Gastrocnemius medialis (tissue), 4 donors: ENCODE measurements at places on chromosomes 3 and 15. TPM values are rescaled to one million over a fixed set of nuclear protein-coding genes. Genes with fewer than 3 reads are reported as not detected.

- no peak for DNase-seq
Observed at GRCh38 chr3:48881652-48882114, 17.0 kb downstream of the SLC25A20 start.

GRCh38 chr15:67065531-67066005 is at the start of gene SMAD3:
SMAD3 (plus strand) TSS chr15:67065602; CDS start chr15:67066155, 553 bp downstream.
- peak; percentile 90 for DNase-seq

- DNase-seq, result no peak
Observed at GRCh38 chr3:14389716-14390115, 12.7 kb upstream of the SLC6A6 start.

DNA sequence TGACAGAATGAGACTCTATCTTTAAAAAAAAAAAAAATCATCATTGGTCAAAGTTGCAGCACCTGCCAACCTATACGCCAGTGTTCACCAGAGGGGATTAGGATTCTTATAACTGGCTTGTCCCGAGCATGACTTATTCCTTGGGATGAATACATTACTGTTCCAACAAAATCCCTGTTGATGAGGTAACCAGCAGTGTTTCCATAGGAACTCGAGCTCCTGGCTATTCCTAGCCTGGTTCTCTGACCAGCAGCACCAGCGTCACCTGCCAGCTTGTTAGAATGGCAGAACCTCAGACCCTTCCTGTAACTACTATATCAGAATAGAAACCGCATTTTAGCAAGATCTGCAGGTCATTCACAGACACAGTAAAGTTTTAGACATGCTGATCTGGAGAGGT is 364.4 kb downstream of the PTPRG start:
- no peak for DNase-seq

GRCh38 chr15:28075573-28075972 is 23.5 kb downstream of the OCA2 start:
- DNase-seq, result no peak

DNA sequence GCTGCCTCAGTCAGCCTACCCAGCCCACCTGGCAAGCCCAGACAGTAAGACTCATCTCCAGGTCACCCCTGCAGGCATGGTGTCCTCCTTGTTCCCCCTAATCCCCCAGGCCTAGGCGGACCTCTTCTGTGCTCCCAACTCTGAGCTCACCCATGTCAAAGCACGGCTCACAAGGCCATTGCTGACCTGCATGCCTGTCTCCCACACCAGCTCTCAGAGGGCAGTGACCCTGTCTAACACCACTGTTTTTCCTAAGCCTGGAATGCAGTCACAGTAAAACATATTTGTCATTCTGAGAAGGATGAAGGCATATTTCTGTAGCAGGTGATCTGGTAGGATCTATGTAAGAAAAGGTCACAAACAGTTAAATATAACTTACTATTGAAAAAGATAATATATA is 110.3 kb upstream of the HACD2 start:
- DNase-seq, result no peak

- DNase-seq, result peak; percentile 10
Observed at GRCh38 chr3:122258757-122259371, 66.2 kb upstream of the CSTA start.

DNA sequence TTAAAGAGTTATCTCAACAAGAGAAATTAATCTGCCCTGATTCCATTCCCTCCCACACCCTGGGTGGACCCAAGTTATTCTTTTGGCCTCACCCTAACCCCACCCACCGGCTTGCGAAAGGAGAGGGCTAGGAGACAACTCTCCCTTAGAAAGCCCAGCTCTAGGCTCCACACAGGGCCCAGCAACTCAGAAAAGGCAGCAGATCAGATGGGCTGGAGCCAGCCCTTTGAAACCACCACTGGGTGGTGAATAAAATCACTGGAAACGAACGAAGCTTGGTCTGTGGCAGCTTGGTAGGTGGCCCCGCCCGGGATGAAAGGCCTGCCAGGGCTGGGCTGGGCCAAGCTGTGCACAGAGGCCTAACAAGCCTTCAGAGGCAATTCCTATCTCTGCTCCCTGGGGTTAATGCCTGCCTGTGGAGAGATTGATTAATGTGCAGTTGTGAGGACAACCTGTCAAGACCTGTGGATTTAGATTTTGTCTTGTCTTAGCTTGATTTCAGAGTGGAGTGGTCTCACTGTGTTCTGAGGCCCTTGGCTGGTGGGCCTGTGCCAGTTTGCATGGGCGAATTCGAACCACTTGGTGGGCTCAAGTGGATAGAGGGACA is 38.8 kb downstream of the BHLHE40 start:
- DNase-seq, result peak; percentile 69

GRCh38 chr3:122754929-122755328 is 38.7 kb downstream of the HSPBAP1 start:
- no peak for DNase-seq

DNA sequence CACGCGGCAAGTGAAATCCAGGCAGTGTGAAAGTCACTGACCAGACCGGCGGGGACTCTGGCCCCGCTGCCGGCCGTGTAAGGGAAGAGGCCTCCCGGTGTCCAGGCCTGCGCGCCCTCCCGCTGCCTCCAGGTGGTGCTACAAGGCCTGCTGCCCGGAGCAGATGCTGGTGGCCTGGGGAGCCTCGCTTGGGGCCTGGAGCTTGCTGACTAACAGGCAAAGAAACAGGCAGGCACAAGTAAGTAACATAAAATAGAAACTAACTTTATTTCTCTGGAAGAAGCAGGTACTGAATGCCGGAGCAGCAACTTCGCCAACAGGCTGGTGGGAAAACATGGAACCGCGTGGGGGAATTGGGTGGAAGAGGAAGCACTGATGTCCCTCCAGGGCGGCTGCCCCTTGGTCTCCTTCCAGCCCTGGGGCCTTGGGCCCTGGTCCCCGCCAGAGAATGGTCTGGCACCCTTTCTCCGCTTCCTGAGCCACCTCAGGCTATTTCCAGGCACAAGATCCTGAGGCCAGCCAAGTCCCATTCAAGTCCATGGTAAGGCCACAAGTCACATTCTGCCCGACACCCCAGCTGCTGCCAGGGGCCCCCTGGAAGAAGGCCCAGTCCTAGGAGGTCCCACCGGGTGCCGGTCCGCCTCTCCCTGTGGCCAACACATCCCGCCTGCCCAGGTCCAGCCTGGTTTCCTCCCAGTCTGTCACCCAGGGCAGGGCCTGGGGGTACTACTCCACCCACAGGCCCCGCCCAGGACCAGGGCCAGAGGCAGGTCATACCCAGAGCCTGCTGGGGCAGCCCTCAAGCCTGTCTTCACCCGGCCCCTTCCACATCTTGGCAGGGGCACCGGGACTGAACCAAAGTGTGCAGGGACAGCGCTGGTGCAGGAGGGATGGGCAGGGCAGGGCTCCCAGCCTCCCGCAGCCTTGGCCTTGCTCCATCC is 45.0 kb downstream of the TNK2 start:
- DNase-seq, result peak; percentile 88

DNA sequence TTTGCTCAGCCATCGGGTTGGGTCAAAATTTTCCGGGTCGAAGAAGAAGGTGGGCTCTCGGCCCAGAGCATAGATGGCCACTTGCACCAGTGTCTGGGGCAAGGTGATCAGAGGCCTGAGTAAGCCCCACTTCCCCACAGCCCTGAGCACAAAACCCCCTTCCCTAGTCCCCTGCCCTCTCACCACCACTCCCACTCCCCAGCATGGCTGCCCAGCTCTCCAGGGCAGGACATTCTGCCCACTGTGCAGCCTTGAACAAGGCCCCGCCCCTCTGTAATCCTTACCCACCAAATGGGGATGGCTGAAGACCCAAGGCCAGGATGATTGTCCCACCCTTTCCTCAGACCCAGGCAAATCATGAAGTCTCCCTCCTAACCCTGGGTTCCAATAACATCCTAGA is 28.8 kb downstream of the CYP11A1 start:
- no peak for DNase-seq

GRCh38 chr3:120113128-120114116 is 19.2 kb upstream of the GSK3B start:
- DNase-seq, result no peak

DNA sequence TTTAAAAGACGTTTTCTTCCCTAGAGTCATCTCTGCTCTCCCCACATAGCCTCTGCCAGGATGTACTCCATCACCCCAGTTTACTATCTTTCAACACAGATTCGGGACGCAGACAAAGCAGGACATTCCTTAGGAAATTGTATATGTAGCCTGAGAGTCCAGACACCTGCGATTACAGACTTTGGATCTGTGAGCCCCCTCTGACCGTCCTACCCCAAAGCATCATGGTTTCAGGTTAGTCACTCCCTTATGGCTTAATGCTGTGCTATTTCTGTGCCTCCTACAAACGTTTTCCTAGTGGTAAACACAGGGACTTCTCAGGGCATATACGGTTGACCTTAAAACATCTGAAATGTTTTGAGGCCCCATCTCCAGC is 234.0 kb upstream of the BHLHE40 start:
- no peak for DNase-seq

- no peak for DNase-seq
Observed at GRCh38 chr15:25943831-25944230, 80.7 kb upstream of the ATP10A start.

DNA sequence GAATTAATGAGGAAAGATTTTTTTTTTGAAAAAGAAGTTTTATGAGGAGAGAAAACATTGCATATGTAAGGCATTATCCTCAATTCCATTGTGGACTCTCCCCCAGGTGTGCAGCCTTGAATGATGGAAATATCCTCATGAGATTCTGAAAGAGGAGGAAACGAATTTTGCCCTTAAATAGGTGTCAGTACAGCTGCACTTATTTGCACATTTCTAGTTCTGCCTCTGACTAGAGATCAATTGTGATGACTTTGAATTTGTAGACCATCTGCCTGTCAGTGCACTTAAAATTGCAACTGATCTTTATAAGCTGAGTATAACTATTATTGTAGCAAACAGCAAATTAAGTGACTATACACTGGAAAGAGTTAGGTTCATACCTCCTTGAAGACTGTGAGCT is 141.8 kb downstream of the UBE2E2 start:
- DNase-seq, result no peak

- DNase-seq, result no peak
Observed at GRCh38 chr15:81400640-81401236, 26.7 kb upstream of the TMC3 start.

DNA sequence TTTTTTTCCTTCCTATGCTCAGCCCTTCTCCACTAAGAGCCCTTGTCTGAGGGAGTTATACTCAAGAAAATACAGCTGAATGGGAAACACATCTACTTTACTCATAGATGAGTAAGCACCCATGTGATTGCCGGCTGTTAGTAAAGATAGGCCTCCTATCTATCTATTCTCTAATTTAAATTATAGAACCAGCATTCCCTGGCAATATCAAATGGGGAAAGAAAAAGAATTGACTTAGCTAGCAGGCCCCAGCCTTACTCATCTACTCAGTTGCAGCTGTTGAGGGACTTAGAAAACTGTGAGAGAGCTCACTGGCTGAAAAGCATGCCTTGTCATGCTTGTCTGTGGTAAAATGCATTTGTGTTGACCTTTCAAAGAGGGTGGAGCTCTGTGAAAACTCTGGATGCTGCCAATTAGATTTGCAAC is 116.9 kb upstream of the LRRFIP2 start:
- no peak for DNase-seq

DNA sequence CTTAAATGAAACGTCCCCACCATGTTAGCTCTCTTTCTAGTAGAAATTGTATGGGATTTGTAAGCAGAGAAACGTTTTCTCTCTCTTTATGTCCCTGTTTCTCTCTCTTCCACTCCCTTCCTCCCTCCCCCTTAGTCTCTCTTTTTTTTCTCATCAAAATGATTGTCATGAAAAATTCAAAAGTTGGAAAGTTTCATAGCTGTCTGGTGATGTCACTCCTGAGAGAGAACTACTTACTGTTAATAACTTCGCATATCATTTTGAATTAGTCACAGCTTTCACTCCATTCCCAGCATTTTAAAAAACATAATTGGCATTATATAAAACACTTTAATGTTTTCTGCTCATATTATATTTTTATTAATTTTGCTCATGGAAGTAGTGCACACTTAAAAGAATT is 331.1 kb downstream of the C3orf38 start:
- no peak for DNase-seq

DNA sequence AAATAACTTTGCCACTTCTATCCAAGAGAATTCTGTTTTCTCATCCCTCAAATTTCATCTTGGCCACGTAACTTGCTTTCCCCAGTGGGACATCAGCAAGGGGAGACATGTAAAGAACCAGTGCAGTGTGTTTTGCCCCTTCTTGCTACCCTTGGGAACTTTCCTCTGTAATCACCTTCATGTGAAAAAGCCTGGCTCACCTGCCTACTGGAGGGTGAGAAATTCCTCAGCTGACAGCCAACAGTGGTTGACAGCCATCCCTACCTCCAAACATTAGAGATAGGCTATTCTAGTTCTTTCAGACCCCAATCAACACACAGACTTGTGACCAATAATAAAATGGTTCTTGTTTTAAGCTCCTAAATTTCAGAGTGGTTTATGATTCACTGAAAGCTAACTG is 333.9 kb upstream of the TBC1D5 start:
- no peak for DNase-seq

GRCh38 chr3:128605091-128606046 is 45.2 kb downstream of the RPN1 start:
- DNase-seq, result no peak

DNA sequence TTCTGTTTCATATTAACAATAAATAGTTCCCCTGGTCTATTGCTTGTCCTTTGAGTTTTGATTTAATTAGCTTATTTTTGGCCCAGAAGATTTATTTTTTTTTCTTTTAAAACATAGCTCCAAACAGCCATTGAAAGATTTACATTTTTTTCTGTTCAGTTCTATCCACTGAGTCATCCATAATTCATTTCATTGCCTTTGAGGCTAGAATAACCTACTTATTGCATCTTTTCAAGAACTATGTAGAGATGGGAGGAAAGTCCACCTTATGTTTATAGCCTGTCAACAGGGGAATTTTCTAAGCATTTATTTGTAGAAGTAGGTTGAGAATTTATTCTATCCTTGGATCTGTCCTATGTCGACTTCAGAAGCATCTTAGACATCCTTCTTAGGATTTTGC is 53.4 kb upstream of the CHD2 start:
- no peak for DNase-seq

DNA sequence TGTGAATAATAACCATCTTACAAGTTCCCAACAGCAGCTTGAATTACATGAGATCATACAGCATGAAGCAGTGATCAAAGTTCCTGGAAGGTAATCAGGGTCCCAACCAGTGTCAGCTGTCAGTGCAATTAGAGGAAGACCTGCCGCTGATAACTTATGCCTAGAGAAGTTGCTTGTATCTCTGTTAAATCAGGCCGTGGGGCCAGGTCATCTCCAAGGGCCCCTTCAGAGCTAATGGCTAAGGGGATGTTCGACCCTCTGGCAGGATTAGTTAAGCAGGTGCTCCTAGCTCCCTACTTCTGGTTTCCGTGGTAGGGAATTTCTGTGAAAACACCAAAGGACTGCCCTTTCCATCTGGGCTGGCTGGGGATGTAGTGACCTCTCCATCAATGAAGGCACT is 251.0 kb downstream of the FAM43A start:
- DNase-seq, result no peak

TRANK1 gene
- 2.5 TPM for total RNA-seq

TTC14 gene
- total RNA-seq, result 9.9 TPM

PIGZ gene
- 7.5 TPM for total RNA-seq

IL5RA gene
- not detected for total RNA-seq

HCLS1 gene
- total RNA-seq, result 6.6 TPM

ZNF860 gene
- not detected for total RNA-seq

TIMP4 gene
- 15.9 TPM for total RNA-seq

GOLGA6L24 gene
- total RNA-seq, result not detected

RAB6B gene
- 0.31 TPM for total RNA-seq

SPINK8 gene
- not detected for total RNA-seq

ISG20 gene
- total RNA-seq, result 1.2 TPM

DVL3 gene
- 53.2 TPM for total RNA-seq
